CD4-positive, alpha-beta T cell treated with Interleukin-17A for 4 hours (primary cell): ENCODE measurements at places on chromosomes 16 and 17.
A peak's percentile ranks its signal among the peaks of the same experiment; 100 is the strongest.

DNA sequence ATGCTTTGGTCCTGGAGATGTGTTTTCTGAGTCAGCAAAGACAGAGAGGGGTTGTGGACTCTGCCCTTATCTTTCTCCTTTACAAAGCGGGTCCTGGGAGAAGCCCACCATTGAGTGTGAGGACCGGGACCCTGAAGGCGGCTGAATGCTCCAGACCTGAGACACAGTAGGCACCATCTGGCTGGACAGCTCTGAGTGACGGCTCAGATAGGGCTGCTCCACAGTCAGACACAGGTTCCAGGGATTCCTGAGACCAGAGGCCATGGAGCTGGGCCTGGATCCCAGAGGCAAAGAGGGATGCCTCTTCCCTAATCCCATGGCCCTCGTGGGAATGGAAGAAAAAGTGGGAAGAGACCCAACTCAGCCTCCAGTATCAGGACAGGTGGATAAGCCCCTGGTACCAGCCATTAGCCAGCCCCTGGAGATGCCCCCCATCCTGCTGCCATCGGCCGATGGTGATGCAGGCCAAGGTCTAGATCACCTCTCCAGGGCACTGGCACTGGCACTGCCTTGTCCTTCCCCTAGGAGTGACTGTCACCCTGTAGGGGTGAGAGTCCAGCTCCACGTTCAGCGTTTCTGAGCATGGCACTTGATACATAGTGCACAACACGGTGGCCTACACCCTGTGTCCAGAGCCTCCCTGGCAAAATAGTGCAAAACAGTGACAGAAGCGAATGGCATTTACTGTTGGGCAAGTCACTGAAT is 4.7 kb downstream of the MMP15 start:
- DNase-seq, result no peak

DNA sequence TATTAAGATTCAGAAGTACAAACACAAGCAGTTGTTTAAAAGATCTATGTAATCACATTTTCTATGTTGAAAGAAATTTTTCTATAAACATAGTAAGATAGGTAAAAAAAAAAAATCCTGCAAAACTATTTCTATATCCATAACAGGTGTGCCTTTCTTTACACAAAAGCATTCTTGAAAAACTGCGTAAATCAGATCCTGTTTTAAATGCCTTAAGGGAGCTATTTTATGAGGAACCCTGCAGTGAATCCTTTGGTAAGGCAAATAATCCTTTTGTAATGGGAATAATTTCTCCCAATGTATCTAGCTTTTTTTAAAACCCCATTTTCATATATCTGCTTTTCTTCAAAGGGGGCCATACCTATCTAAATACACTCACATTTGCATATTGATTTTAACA is 157.3 kb downstream of the AATF start:
- DNase-seq, result no peak

DNA sequence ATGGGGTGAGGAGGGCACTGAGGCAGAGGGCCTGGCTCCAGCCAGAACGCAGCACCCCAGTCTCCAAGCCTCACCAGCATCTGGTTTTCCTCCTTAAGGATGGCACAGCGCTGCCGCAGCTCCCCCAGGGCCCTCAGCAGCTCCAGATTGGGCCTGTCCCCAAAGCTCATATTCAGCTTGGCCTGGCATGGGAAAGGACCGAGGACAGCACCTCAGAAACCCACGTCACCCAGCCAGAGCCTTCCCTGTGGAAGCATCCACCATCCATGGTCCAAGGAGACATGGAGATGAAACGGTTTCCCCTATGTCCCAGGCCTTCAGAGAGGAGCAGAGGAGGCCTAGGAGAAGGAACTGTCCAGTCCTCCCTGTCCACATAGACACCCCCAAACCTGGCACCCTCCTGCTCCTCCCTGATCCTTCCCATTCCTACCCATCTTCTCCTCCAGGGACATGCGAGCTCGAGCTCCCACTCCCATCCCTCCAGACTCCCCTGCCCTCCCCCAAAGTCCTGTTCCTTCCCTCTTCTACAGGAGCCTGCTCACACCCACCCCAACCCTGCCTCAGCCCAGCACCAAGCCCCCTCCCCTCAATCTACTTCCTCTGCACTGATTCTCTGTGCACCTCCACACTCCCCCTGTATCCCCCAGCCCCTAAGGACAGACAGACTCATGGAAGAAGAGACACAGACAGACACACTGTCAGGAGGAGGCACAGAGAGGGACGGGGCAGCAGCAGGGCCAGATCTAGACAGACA is 1.8 kb downstream of the TSPOAP1 start:
- DNase-seq, result no peak

DNA sequence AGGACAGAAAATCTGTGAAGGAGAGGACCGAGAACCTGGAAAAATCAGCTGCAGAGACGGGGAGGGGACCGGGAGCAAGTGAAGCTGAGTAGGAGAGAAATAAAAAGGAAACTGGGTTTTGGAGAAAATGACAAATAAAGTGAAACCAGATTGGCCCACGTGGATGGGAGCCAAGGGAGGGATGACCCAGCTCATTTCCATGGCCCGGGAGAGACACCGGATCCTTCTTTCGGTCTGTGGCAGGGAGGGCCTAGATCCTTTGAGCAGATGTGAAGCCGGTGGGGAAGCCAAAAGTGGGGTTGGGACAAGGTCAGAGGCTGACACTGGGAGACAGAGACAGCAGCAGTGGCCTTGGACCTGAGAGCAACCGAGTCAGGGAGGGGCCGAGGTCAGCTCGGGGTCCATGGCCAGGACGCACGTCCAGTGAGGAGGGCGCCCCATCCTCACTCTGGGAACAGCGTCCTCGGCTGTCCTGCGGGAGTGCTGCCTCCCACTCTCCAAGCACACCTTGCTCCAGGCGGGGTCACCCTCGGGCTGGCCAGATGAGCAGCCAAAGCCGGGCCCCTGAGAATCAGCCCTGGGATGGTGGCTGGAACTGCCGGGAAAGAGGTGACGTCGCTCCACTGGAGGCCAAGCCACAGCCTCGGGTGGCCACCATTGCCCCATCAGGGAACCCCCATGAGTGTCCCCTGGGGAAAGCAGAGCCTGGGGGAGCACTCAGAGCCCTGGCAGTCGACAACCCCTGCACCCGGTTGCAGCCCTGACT is 50.8 kb upstream of the CDR2 start:
- DNase-seq, result no peak

GRCh38 chr16:76653390-76654026 is 376.3 kb downstream of the CNTNAP4 start:
- DNase-seq, result no peak

GRCh38 chr17:45705123-45706009 is 78.8 kb upstream of the CRHR1 start:
- no peak for DNase-seq

GRCh38 chr17:6276711-6277110 is 158.2 kb downstream of the AIPL1 start:
- DNase-seq, result no peak

DNA sequence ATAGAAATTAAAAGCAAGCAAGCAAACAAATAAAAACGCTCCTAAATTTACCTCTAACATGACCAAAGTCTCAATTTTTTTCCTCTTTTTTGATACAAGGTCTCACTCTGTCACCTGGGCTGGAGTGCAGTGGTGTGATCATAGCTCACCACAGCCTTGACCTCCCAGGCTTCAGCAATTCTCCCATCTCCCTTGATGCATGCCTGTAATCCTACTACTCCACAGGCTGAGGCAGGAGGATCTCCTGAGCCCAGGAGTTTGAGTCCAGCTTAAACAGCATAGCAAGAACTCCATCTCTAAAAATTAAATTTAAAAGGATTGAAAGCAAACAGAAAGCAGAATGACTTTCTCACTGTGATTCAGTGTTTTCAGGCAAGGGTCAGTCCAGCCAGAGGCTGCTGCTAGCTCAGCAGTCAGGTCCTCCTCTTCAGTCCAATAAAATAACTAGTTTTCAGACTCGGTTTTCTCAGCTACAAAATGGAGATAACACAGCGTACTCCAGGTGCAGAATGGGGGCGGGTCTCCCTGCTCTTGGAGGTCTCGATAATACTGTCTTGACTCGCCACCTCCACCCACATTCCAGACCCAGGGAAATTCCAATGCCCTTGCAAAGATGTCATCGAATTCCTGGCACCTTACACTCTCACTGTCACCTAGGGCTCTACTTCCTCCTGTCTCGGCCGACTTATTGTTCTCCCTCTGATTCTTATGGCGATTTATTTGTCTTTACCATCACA is 20.7 kb upstream of the MRTFB start:
- DNase-seq, result no peak

DNA sequence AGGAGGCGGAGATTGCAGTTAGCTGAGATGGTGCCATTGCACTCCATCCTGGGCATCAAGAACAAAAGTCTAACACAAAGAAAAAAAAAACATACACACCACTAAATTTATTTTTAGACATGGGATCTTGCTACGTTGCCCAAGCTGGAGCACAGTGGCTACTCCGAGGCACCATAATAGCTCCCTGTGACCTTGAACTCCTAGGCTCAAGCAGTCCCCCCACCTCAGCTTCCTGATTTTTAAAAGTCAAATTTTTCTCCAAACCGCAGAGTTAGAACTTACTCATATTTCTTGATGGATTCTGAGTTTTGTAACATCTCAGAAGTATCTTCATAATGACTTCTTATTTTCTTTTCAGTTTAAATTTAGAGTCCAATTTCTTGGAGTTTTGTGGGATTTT is 3.4 kb downstream of the CMTM4 start:
- no peak for DNase-seq

DNA sequence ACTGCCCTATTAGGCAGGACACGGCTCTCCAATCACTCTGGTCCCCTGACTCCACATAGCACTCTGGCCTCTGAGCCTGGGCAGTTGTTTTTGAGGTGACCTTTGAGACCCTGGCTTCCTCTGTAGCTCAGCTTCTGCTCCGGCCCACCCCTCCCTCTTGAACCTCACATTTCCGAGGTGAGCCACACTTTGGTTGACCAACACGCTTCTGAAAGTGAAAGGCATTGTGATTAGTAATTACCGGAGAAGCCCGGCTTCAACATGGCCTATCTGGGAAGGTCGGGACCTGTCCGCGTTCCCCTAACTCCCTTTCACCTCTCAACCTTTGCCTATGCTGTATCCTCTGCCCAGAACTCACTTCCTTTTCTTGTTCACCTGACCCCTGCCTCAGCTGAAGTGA is 10.3 kb upstream of the ITGAX start:
- DNase-seq, result no peak

GRCh38 chr16:48291303-48291702 is 44.0 kb upstream of the ABCC11 start:
- no peak for DNase-seq

DNA sequence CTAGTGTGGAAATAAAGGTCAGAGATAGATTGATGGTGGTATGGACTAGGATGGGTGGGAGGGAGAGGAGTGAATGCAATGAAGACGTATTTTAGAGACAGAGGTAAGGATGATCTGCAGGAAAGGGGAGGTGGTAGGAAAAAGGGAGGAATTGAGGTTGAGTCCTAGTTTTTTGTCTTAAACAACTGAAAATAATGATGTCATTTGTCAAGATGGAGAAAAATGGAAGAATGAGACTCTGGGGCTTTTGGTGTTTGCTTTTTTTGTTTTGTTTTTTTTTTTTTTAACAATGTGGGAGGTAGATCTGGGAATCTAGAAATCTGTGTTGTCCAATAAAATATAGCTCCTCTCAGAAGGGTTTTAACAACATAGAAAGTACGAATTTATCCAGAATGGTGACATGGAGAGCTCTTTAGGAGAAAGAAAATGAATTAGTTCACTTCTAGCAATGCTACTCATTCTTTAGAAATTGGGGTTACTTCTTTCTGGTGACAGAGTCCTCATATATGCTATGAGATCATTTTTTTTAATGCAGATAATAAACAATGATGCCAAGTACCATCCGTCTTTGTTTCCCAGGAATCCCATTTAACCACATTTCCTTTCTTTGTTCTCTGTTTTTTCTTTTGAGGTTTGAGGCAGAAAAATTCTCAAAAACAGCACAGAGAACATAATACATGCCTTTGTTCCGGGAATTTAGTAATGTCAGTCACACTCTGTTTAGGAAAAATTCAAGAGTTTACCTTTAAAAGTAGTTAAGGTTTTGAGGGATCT is 225.3 kb upstream of the COX10 start:
- DNase-seq, result no peak

- no peak for DNase-seq
Observed at GRCh38 chr17:3803308-3803640, 2.3 kb upstream of the ITGAE start.

GRCh38 chr16:28188085-28188916 is 23.5 kb downstream of the XPO6 start:
- no peak for DNase-seq

DNA sequence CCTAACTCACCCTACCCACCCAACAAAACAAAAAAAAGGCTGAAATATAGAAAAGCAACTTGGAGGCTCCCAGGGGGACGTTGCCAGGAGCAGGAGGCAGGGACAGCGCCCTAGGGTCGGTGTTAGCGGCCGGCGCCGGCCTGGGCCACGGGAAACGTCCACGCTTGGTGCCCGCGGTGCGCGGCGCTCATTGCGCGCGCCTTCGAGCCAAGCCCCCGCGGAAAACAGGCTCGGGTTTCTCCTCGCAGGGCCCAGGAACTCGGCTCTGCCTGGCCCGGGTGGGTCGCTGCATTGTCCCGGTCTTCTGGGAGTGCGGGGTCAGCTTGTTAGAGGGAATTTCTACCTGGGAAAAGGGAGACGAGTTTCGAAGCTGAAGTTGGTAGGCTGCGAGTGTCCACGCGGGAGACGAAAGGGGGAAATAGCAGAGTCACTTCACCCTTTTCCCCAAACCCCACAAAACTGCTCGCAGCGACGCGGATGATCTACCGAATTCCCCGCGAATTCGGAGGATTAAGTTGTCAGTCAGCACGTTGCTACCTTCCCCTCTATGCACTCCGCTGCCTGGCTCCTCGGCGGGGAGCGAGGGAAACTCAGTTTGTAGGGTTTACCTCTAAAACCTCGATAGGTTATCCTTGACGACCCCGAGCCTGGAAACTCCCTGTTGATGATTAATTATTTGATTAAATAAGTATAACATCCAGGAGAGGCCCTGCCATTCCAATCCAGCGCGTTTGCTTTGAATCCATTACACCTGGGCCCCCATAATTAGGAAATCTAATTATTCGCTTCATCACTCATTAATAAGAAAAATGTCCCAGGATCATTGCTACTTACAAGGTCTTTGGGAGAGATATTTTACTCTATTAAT is 751 bp upstream of the FOXC2 start:
- DNase-seq, result no peak

- DNase-seq, result no peak
Observed at GRCh38 chr16:50559804-50560514, 11.8 kb downstream of the NKD1 start.

GRCh38 chr17:60230358-60230757 is 80.6 kb downstream of the CA4 start:
- DNase-seq, result no peak

GRCh38 chr17:32992321-32993033 is 830 bp downstream of the SPACA3 start:
- DNase-seq, result no peak

- DNase-seq, result peak; percentile 60
Observed at GRCh38 chr17:8126491-8127066, 2.7 kb upstream of the HES7 start.
